Caco-2 (cell line): ENCODE measurements at places on chromosomes 11 and 22. TPM values are rescaled to one million over a fixed set of nuclear protein-coding genes. Genes with fewer than 3 reads are reported as not detected.

GRCh38 chr11:113627946-113628345 is 78.2 kb downstream of the TMPRSS5 start:
- DNase-seq, result no peak
- no peak overlapping the region for H3K4me3 ChIP-seq
- no peaks in the 10 kb centered on the region for H3K27me3 ChIP-seq
- no peaks in the 10 kb centered on the region for H3K36me3 ChIP-seq
- no peaks in the 10 kb centered on the region for H3K4me1 ChIP-seq
- H3K27ac ChIP-seq, result no peak overlapping the region

- DNase-seq, result no peak
- H3K36me3 ChIP-seq, result no peaks in the 10 kb centered on the region
- H3K4me1 ChIP-seq, result no peaks in the 10 kb centered on the region
- no peak overlapping the region for H3K27ac ChIP-seq
- H3K27me3 ChIP-seq, result no peaks in the 10 kb centered on the region
- no peak overlapping the region for H3K4me3 ChIP-seq
These were observed 913.0 kb upstream of the CNTN5 start for GRCh38 chr11:98107736-98108135.

GRCh38 chr11:72146625-72147024 is 11.1 kb downstream of the FOLR3 start:
- H3K27me3 ChIP-seq, result no peaks in the 10 kb centered on the region
- H3K4me3 ChIP-seq, result no peak overlapping the region

DNA sequence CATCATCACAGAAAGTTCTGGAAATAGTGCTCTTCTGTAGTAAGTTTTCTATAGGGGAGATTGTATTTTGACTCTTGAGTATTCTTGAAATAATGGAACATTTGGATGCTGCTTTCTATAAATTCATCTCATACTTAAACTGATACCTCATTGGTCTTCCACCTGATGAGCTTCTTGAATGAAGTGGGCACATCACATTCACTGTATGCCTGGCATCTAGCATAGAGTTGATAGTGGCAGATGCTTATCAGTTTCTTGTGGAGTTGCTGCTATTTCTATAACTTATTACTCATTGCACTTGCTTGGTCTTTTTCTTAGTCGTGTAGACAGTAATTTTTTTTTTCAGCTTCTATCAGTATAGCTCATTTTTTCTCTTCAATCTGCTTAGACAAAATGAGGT is 5.4 kb downstream of the ATXN10 start:
- no peak overlapping the region for H3K27ac ChIP-seq
- H3K4me1 ChIP-seq, result peaks cover 11% of the 10 kb centered on the region
- H3K4me3 ChIP-seq, result no peak overlapping the region
- no peaks in the 10 kb centered on the region; the same call in 1 of the 2 replicates for H3K27me3 ChIP-seq

GRCh38 chr11:66462911-66463310 is 3.8 kb upstream of the PELI3 start:
- no peak overlapping the region for H3K4me3 ChIP-seq
- H3K36me3 ChIP-seq, result no peaks in the 10 kb centered on the region
- no peaks in the 10 kb centered on the region for H3K27me3 ChIP-seq

- H3K36me3 ChIP-seq, result no peaks in the 10 kb centered on the region
- H3K27me3 ChIP-seq, result no peaks in the 10 kb centered on the region; the same call in none of the 2 replicates
- no peak overlapping the region for H3K27ac ChIP-seq
- no peak overlapping the region for H3K4me3 ChIP-seq
- H3K4me1 ChIP-seq, result no peaks in the 10 kb centered on the region
- DNase-seq, result no peak
These were observed 79.5 kb upstream of the RTL6 start for GRCh38 chr22:44577391-44578109.

DNA sequence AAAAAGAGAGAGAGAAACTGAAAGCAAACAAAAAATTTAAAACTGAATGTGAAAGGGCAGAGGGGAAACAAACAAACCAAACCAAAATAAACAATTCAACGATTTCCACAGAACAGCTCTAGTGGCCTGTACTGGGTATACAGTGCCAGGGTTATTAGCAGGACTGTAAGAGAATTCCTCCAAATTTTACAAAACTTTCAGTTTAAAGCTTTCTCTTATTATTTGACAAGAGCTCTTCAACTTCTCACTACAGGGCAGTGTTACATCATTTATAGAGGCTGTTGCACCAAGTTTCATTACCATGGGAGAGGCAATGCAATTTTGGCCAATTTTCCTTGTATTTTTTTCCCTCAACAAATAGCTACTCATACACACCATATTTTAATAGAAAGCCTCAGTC is 44.3 kb upstream of the CLPB start:
- no peak for DNase-seq
- no peak overlapping the region for H3K27ac ChIP-seq
- no peaks in the 10 kb centered on the region for H3K4me1 ChIP-seq
- no peaks in the 10 kb centered on the region for H3K36me3 ChIP-seq
- no peak overlapping the region for H3K4me3 ChIP-seq

DNA sequence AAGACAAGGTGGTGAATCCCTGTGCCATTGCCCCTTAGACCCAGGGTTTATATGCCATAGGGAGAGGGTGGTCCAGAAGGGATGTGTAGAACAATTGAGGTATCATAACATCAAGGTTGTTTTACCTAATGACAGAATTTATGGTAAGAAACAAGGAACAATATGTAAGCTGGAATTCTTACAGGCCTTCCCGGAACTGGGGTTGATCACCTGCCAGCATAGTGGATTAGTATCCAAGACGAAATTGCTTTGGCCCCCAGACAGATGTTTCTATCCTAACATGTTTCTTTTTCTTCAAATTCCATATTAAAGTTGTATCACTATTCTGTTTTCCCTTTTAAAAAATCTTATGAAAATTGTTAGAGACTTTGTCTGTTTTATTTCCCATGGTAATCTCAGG is 343.8 kb upstream of the ANO3 start:
- no peak overlapping the region for H3K4me3 ChIP-seq
- H3K27me3 ChIP-seq, result no peaks in the 10 kb centered on the region
- H3K27ac ChIP-seq, result no peak overlapping the region
- no peaks in the 10 kb centered on the region for H3K4me1 ChIP-seq

GRCh38 chr11:15707971-15708370 is 593.2 kb downstream of the INSC start:
- no peak overlapping the region for H3K27ac ChIP-seq
- H3K27me3 ChIP-seq, result no peaks in the 10 kb centered on the region
- DNase-seq, result no peak
- H3K4me1 ChIP-seq, result peaks cover 18% of the 10 kb centered on the region

DNA sequence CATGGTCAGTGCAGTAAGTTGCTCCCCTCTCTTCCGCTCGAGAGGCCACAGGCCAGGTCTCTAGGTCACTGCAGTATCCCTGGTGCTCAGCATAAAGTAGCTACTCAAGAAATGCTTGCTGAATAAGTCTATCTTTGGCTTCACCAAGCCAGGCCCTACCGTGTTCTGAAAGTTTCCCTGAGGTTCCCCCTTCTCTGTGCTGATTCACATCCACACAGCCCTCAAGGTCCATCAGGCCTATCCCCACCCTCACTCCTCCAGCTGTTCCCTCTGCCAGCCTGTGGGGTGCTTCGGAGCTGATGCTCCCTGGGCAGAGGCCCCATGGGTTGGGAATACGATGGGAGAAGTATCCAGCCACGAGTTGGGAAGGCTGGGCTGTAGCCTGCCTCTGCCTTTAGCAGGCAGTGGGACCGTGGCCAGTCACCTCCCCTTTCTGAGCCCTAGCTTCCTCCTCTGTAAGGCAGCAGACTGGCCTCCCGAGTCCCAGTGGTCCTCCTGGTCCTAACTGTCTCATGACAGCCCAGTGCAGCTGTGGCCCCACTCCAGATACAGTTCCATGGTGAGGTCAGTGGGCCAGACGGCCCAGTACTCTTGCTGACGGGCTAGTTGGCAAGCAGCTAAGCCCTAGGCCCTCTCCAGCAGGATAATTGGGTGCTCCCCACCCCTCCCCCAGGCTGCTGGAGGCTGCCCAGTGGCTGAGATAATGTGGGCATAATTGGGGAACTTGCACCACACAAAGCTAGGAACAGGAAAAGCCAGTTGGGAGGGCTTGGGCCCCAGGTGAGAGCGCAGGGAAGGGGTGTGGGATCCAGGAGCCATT is 48.2 kb downstream of the NECTIN1 start:
- H3K27me3 ChIP-seq, result no peaks in the 10 kb centered on the region
- no peak for DNase-seq
- H3K36me3 ChIP-seq, result peaks cover 10% of the 10 kb centered on the region
- no peak overlapping the region for H3K4me3 ChIP-seq

DNA sequence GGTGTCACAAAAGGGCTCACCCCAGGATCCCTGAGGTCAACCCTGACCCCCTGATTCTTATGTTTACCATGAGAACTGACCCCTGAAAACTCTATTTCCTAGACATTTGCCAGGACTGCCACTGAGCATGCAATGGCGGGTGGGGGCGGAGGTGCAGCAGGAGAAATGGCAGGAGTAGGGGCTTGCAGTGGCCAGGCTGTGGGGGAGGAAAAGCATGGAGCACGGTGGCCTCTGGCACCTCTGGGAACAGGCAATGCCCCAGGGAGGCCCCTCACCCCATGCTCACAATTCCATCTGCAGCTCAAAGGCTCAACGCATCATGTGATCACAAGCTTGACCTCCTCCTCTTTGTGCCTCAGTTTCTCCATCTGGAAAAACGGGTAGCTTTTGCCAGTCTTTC is 46.5 kb upstream of the FGF3 start:
- H3K4me1 ChIP-seq, result no peaks in the 10 kb centered on the region
- H3K27ac ChIP-seq, result no peak overlapping the region
- no peaks in the 10 kb centered on the region for H3K36me3 ChIP-seq
- H3K4me3 ChIP-seq, result no peak overlapping the region

DNA sequence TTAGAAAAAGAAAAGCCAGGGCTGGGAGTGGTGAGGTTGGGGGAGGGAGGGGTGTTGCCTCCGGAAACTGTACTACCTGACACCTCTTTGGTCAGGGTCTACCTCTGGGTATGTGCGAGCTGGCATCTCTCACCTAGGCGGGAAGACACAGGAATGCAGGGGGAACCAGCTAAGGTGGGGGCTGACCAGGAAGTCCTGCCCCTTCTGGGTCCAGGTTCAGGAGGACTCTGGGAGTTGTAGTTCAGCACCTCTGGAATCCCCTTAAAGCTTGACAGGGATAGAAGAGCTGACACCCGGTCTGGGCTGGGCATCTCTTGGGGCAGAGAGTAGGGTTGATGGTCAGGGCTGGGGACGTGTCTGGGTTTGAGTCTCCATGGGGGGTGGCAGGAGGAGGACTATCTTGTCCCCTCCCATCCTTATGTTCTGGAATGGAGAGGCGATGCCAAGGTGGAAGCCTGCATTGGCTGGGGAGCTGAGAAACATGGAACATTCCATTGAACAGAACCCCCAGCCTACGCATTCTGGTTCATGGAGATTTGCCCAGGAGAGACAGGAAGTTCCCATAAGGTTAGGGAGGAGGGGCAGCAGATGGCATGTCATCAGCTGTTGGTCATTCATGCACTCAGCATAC is 2.1 kb upstream of the KIAA1671 start:
- no peaks in the 10 kb centered on the region for H3K27me3 ChIP-seq
- H3K4me1 ChIP-seq, result peaks cover 14% of the 10 kb centered on the region
- no peaks in the 10 kb centered on the region for H3K36me3 ChIP-seq

DNA sequence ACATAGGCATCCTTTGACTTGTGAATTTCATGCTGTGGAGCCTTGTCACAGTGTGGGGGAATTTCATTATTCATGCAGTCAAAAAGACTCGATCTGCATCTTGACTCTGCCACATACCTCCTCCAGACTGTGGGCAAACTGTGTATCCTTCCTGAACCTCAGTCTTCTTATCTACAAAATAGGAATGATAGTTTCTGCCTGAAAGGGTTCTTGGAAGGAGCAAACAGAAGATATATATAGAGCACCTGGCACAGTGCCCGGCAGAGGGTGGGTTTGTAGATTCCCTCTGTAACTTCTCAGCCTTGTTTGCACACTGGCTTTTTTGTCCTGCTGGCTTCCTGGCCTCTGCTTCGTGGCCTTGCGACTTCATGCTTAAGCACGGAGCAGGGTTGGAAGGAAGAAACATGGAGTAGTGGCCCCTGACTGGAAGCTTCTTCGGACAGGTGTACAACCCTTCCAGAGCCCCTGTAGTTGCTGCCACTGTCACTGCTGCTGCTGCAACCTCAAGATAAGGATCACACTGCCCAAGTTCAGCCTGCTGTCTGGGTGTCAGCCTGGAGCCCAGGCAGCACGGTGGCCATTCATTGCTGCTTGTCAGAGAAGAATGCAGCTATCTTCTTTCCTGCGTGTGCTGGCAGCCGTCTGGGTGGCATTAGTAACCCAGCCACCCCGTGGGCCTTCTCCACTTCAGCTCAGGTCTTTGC is 106.4 kb downstream of the MICAL2 start:
- DNase-seq, result no peak
- H3K27me3 ChIP-seq, result no peaks in the 10 kb centered on the region
- H3K4me1 ChIP-seq, result peaks cover 70% of the 10 kb centered on the region
- H3K27ac ChIP-seq, result peak overlapping the region; percentile 91

Gene KCNE3
- 48.1 and 58.2 TPM in 2 replicates for total RNA-seq

Gene LINC01488
- total RNA-seq, result 0.12 TPM in 1 of 2 replicates, not detected in the other

Gene PHETA2
- 19.7 and 19.8 TPM in 2 replicates for total RNA-seq
